Activated naive CD4-positive, alpha-beta T cell treated with anti-CD3 and anti-CD28 coated beads for 36 hours (primary cell): ENCODE measurements at places on chromosomes 3 and 15. TPM values are rescaled to one million over a fixed set of nuclear protein-coding genes. Genes with fewer than 3 reads are reported as not detected.
A peak's percentile ranks its signal among the peaks of the same experiment; 100 is the strongest.

GRCh38 chr3:182829761-182830405, 36.6 kb downstream of the ATP11B start:
- no peaks in the 10 kb centered on the region for H3K27me3 ChIP-seq
- H3K36me3 ChIP-seq: peaks cover 22% of the 10 kb centered on the region
- peaks cover 31% of the 10 kb centered on the region for H3K4me1 ChIP-seq
- H3K4me3 ChIP-seq: no peak overlapping the region

SOX14 gene
- not detected for total RNA-seq

DNA sequence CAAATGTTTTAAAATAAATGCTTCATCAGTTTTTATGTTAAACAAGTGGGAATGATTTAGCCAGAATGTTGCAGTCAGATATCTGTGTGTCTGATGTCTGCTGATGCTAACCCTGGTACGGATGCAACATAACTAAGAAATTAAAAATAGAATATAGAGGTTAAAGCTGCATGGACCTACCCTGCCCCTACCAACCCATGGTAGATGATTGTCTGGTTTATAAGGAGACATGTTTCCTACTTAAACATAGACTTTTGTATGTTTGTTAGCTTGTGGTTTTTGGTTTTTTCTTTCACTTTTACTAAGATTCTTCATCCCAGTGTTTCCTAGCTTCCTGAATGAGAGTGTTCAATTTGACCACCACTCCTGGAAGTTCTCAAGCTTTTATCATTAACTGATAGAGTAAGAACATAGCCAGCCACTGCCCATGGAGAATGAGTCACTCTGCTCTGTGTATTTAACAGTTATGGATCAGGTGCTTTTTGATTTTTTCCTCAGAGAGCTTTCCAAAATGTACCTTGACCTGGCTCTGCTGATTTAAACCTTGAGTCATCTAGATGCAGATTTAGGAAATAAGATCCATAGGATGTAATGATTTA, 70.7 kb upstream of the VEPH1 start:
- H3K4me3 ChIP-seq: no peak overlapping the region
- H3K4me1 ChIP-seq: no peaks in the 10 kb centered on the region
- DNase-seq: no peak
- H3K27me3 ChIP-seq: peaks cover 14% of the 10 kb centered on the region
- H3K27ac ChIP-seq: no peak overlapping the region

- H3K4me1 ChIP-seq: no peaks in the 10 kb centered on the region
- H3K4me3 ChIP-seq: no peak overlapping the region
- DNase-seq: no peak
- no peaks in the 10 kb centered on the region for H3K36me3 ChIP-seq
- H3K27ac ChIP-seq: no peak overlapping the region
Observed at GRCh38 chr15:95584088-95584487, 746.4 kb upstream of the NR2F2 start.

APOD gene
- not detected for total RNA-seq

NEO1 gene
- 4.4 TPM for total RNA-seq

- H3K27ac ChIP-seq: no peak overlapping the region
- peak overlapping the region; percentile 85 for H3K4me3 ChIP-seq
- peaks cover 77% of the 10 kb centered on the region for H3K4me1 ChIP-seq
- no peak for DNase-seq
- peaks cover 19% of the 10 kb centered on the region for H3K36me3 ChIP-seq
Observed at GRCh38 chr3:111541391-111541790, 606 bp upstream of the CD96 start.

DNA sequence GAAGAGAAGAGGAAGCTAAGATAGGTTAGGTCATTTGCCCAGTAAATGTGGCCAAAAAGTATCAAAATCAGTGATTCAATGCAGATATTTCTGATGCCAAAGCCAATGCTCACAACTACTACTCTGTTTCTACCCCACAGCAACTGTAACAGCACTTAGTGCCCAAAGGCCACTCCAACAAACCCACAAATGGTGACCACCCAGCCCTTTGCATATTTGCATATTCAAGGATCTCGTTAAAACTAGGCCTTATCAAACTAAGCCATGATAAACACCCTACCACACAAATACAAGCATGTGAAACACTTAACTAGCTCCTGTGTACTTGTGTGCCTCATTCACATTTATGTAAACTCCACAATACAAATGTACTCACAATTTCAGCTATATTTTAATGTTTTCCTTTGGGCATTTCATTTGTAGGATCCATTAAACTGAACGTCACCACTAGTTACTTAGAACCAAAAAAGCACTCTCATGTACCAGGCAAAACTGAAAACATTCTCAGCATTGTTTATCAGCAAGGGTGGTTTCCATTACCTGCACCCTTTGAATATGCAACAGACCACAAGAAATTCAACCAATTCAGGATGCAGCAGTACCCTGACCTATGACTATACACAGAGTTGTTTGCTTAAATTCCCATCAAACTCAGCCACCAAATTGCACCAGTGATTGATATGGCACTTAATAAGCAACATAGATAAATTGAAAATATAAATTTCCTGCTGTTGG, 111.2 kb upstream of the STT3B start:
- H3K27ac ChIP-seq: no peak overlapping the region
- no peak for DNase-seq
- H3K27me3 ChIP-seq: no peaks in the 10 kb centered on the region
- H3K4me3 ChIP-seq: no peak overlapping the region
- H3K4me1 ChIP-seq: peaks cover 6% of the 10 kb centered on the region
- H3K36me3 ChIP-seq: no peaks in the 10 kb centered on the region

DNA sequence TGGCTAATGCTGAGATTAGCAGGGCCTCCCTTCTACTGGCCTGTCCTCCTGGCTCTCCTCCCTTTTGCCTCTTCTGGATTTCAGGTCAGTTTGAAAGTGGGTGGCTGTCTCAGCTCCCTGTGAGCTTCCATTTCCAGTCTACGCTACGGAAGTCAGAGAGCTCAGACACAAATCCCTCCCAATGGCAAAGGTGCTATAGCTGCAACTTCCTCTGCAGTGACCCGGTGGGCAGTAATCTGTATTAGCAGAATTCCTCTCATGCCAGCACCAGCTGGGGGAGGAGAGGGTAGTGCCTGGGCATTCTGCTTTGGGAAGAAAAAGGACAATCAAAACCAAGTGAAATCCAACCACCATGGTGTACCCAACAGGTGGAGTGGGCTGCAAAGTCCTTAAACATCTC, 171.4 kb downstream of the STT3B start:
- no peak for DNase-seq
- no peak overlapping the region for H3K27ac ChIP-seq
- H3K4me1 ChIP-seq: peaks cover 13% of the 10 kb centered on the region
- peaks cover 7% of the 10 kb centered on the region for H3K27me3 ChIP-seq
- H3K36me3 ChIP-seq: no peaks in the 10 kb centered on the region
- H3K4me3 ChIP-seq: no peak overlapping the region

DNA sequence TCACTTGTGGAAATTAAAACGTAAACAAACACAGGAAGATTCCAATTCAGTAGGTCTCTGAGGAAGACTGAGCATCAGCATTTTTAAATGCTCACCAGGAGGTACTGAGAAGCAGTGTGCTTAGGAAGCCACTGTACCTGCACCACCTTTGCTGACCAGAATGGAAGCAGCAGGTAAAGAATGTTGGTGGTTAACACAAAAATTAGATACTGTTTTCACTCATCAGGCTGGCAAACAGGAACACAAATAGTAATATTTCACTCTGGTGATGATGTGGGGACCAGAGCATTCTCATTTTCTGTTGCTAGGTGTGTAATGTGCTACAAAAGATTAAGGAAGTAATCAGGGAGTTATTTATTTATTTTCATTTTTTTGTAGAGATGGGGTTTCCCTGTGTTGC, 29.9 kb upstream of the GHSR start:
- H3K27me3 ChIP-seq: peaks cover 2% of the 10 kb centered on the region
- no peak overlapping the region for H3K4me3 ChIP-seq
- H3K27ac ChIP-seq: no peak overlapping the region
- H3K36me3 ChIP-seq: no peaks in the 10 kb centered on the region

GRCh38 chr3:28690176-28690575, 341.6 kb upstream of the AZI2 start:
- no peaks in the 10 kb centered on the region for H3K27me3 ChIP-seq
- no peaks in the 10 kb centered on the region for H3K4me1 ChIP-seq
- no peaks in the 10 kb centered on the region for H3K36me3 ChIP-seq
- H3K4me3 ChIP-seq: no peak overlapping the region
- DNase-seq: no peak
- no peak overlapping the region for H3K27ac ChIP-seq

CA12 gene
- total RNA-seq: not detected

FOXL2 gene
- not detected for total RNA-seq

GRCh38 chr15:56244038-56244810, 545 bp upstream of the RFX7 start:
- H3K4me3 ChIP-seq: peak overlapping the region; percentile 79
- H3K4me1 ChIP-seq: peaks cover 25% of the 10 kb centered on the region
- peak overlapping the region; percentile 90 for H3K27ac ChIP-seq
- no peaks in the 10 kb centered on the region for H3K27me3 ChIP-seq
- peak; percentile 55 for DNase-seq

GRCh38 chr3:37501571-37502313, 327.4 kb upstream of the LRRFIP2 start:
- H3K4me1 ChIP-seq: no peaks in the 10 kb centered on the region
- peaks cover 24% of the 10 kb centered on the region for H3K27me3 ChIP-seq
- no peaks in the 10 kb centered on the region for H3K36me3 ChIP-seq
- no peak for DNase-seq
- no peak overlapping the region for H3K27ac ChIP-seq
- H3K4me3 ChIP-seq: no peak overlapping the region

ZNF80 gene
- total RNA-seq: 0.44 TPM

GRCh38 chr15:48643206-48643605, 2.3 kb downstream of the FBN1 start:
- H3K36me3 ChIP-seq: no peaks in the 10 kb centered on the region
- no peak overlapping the region for H3K4me3 ChIP-seq
- peaks cover 41% of the 10 kb centered on the region for H3K27me3 ChIP-seq
- no peak for DNase-seq
- H3K27ac ChIP-seq: no peak overlapping the region
- H3K4me1 ChIP-seq: peaks cover 6% of the 10 kb centered on the region

IL20RB gene
- 0.59 TPM for total RNA-seq

- H3K36me3 ChIP-seq: no peaks in the 10 kb centered on the region
- H3K27ac ChIP-seq: no peak overlapping the region
- H3K27me3 ChIP-seq: no peaks in the 10 kb centered on the region
- DNase-seq: peak; percentile 18
- H3K4me3 ChIP-seq: no peak overlapping the region
Observed at GRCh38 chr3:158532099-158532734, 38.8 kb upstream of the MLF1 start.

- no peak for DNase-seq
- no peaks in the 10 kb centered on the region for H3K36me3 ChIP-seq
- no peak overlapping the region for H3K4me3 ChIP-seq
- H3K4me1 ChIP-seq: peaks cover 5% of the 10 kb centered on the region
Observed at GRCh38 chr3:12286504-12286903, 2.4 kb upstream of the PPARG start.

ALPK3 gene
- 0.05 TPM for total RNA-seq

AMIGO3 gene
- total RNA-seq: not detected

- H3K4me1 ChIP-seq: no peaks in the 10 kb centered on the region
- peaks cover 3% of the 10 kb centered on the region for H3K27me3 ChIP-seq
- no peak for DNase-seq
Observed at GRCh38 chr15:38128921-38129320, 123.7 kb upstream of the SPRED1 start.
